Suppressor macrophage treated with lipopolysaccharide for 1 hour (primary cell): ENCODE measurements at places on chromosomes 1 and 21.

DNA sequence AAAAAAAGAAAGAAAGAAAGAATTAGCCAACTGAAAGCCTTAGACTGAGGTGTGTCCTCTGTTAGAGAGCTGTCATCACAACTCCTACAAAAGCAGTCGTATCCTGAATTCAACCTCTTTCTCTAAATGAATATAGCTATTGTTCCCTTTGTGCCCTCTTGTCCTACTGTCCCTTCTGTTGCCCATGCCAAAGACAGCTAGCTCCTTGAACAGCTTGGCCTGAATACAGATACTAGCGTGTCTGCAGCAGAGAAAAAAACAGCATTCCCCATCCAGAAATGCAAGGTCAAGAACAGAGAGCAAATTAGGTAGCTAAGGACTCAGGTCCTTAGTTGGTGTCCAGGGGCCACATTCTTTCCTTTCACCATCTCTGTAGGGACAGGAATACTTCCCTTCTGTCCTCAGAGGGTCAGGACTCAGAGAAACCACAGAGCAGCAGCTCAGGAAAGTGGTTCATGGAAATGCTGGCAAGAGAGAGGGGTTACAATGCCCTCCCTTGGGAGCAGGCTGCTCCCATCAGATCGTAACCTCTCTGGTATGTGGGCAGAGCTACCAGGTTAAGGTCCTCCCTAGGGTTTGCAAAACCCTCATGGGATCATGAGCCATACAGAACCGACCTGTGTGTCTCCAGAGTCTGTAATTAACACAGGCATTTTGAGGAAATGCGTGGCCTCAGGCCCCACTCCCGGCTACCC is 1.8 kb upstream of the ZBTB48 start:
- DNase-seq, result no peak

GRCh38 chr1:224087286-224087794 is 26.6 kb upstream of the FBXO28 start:
- DNase-seq, result no peak

DNA sequence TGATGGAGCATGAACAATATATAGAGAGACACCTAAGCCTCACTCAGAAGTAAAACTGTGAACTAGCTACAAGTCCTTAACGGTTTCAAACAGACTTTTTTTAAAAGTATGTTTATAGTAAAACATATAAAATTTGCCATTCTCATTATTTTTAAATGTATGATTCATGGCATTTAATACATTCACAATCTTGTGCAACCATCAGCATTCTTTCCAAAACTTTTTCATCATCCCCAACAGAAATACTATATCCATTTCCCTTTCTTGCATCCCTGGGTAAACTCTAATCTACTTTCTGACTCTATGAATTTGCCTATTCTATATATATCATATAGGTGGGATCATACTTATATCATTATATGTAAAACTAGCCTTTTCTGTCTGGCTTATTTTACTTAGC is 25.5 kb downstream of the EVI5 start:
- peak; percentile 27 for DNase-seq

DNA sequence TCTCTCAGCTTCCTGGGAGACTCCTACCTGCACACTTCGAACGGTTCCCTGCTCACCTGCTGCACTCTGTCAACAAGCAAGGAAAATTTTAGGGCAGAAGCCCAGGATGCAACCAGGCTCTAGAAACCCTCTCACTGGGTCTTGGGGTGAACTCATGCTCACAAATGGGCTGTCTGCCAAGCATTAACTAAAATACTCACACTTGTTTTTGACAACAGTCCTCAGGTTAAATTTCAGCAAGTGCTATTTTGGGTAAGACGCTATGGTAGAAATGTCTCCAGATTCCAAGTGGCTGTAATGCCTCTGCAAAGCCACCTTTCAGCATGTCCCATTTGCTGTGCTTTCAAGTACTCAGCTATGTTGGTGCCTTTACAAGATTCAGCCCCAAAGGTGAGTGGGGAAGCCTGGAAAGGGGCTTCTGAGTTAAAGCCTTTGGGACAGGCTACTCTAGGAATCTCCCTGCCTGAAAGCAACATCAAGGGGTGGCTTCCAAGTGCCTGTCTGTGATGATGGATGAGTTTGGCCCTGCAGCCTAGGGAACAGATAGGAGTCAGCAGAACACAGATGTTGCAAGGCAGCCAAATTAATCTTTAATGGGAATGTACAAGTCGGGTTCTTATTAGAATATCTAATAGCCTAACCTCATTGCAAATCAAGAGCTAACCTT is 211.9 kb upstream of the SPAG17 start:
- DNase-seq, result no peak

- DNase-seq, result no peak
Observed at GRCh38 chr21:28719723-28720122, 273.0 kb downstream of the LTN1 start.

- DNase-seq, result no peak
Observed at GRCh38 chr1:154935749-154936554, 567 bp downstream of the PMVK start.

DNA sequence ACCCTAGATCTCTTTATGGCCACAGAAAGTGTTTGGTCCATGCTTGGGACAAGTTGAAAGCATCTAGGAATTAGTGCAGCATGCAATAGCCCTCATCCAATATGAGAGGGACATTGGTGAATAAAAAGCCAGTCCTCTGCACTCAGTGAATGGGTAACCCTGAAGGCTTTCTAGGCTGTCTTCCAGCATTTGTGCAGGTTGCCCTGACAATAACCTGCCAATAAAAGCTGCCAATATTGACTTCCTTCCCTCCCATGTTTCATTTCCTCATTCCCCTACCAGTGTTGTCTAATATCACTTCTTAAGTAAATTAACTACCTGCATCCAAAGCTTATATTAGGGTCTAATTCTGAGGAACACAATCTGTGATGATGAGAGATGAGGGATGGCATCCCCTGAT is 563.6 kb upstream of the NEGR1 start:
- no peak for DNase-seq

DNA sequence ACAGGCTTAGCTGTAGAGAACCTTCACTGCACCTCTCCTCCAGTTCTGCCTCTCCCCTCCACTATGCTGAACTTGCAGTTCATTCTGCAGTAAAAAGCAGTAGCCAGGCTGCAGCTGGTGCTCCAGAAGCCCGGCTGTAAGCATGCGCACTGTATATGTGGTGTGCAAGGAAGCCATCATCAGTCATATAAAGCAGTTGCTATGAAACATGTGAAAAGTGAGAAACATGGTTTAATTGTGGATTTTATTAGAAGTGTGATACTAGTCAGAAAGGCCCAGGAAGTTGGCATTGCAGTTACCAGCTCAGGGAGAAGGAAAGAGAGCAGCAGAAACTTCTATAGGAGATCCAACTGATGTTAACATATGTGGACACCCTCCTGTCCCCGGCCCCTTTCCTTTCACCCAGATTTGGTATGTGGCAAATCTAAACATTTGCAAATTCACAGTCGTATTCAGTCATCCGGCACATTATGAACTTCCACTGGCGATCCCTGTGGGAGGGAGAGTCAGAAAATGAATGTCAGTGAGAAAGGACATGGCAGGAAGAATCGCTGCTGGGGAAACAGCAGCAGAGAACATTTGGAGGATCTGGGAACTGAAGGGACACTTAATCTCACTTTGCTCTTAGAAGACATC is 32.8 kb downstream of the DPT start:
- no peak for DNase-seq

DNA sequence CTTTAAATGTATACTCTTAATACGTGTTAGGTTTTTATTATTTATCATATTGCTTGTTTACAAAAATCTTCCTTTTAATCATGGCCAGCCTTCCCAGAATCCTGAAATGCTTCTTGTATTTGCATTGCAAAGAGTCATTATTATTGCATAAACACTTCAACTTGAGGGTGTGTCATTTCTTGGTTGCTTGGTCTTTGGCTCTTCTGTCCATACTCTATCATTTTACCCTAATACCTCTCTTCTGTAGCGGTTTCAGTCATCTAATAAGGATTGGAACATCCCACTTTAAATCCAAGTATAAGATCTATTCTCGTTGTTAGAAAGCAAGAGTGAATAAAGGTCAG is 200.6 kb upstream of the CACYBP start:
- peak; percentile 21 for DNase-seq

GRCh38 chr1:10530281-10530740 is 55.6 kb downstream of the PEX14 start:
- DNase-seq, result peak; percentile 79

DNA sequence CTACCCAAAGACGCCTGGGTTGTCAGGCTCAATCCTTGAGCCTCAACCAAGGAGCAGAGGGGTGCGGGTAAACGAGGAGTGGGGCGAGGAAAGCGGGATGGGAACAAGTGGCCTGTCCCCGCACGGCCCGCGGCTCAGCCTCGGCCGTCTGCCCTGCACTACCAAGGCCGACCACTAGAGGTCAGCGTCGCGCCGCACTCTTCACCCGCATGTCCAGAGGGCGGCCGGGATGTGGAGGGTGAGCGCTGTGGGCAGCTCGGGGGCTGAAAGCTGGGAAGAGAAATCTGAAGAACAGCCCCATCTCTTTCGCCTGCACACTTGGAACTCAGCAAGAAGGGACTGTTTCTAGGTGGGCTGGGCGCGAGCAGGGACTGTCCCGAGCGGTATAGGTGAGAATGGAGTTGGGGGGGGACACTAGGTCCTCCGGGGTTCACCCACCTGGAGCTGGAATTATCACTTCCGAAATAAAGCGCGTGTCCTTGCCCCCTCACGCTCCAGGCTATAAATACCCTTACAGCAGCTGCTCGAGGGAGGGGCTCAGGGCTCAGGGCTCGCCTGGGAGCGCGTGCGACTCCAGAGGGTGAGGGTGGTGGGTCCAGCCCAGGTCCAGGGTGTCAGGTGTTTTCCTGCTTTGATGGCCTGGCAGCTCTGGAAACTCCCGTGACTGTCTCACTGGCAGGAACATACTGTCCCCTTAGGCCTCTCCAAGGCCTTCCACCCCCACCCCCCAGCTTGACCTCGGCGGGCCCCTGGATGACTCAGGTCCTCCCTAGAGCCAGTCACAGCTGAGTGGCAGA is 9.8 kb downstream of the SLC30A2 start:
- peak; percentile 89 for DNase-seq

- DNase-seq, result peak; percentile 85
Observed at GRCh38 chr1:39926343-39926793, 24.7 kb upstream of the MYCL start.

DNA sequence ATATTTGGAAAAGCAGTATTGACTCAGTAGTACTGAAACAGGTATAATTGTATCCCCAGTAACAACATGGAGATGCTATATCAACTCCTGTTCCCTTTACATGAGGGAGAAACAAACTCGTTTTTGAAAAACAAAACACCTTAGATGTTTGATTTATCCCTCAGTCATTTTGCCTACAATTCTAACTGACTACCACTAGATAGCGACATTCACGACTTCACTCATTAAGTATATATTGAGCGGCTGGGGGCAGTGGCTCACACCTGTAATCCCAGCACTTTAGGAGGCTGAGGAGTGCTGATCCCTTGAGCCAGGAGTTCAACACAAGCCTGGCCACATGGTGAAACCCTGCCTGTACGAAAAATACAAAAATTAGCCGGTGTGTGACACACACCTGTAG is 83.3 kb downstream of the CYYR1 start:
- no peak for DNase-seq

GRCh38 chr1:180571832-180572636 is 13.3 kb downstream of the OVAAL start:
- peak; percentile 46 for DNase-seq

GRCh38 chr1:42033629-42034028 is 114.9 kb upstream of the HIVEP3 start:
- no peak for DNase-seq

- no peak for DNase-seq
Observed at GRCh38 chr1:185965870-185966269, 231.7 kb downstream of the HMCN1 start.

DNA sequence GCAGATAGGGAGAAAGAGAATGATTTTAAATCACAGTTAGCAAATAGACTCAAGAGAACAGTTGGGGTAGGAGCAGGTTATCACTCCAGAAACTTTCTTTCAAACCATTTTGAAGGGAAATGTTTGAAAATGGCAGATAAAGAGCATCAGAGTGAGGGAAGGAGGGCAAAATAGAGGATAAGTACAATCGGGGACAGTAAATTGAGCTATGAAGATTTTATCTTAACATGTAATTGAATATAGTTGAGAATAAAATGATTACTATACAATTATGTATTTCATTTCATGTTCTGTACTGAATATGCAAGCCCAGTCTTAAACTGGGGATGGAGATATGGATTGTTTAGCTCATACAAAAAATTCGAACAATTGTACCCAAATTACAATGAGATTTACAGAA is 54.0 kb downstream of the MAP10 start:
- no peak for DNase-seq

- DNase-seq, result no peak
Observed at GRCh38 chr1:8653878-8654277, 163.6 kb downstream of the RERE start.

- DNase-seq, result no peak
Observed at GRCh38 chr21:37561941-37562919, 195.7 kb downstream of the DYRK1A start.

- no peak for DNase-seq
Observed at GRCh38 chr21:42049578-42050430, 21.3 kb upstream of the UMODL1 start.

- DNase-seq, result no peak
Observed at GRCh38 chr1:156259805-156260204, 11.9 kb upstream of the PAQR6 start.

- DNase-seq, result no peak
Observed at GRCh38 chr1:156488566-156489165, 11.9 kb downstream of the MEF2D start.

GRCh38 chr21:18275781-18276180 is 31.1 kb downstream of the CHODL start:
- no peak for DNase-seq

DNA sequence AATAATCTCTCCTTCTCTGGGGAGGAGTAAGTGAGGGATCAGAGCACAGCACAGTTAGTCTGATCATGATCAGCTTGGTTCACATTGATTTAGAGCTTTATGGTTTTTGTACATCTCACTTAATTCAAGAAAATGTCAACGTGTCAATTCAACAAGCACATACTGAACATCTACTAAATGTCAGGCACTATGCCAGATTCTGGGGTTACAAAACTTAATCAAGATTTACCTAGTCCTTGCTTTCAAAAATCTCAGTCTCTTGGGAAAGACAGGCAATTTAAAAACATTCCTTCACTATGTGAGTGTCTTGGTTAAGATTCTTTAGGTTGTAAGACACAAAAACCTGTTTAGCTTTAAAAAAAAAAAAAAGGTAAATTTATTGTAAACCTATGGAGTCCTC is 181.4 kb downstream of the AK5 start:
- no peak for DNase-seq

GRCh38 chr1:231020816-231021215 is 19.2 kb downstream of the FAM89A start:
- no peak for DNase-seq

GRCh38 chr1:184506481-184506880 is 119.7 kb downstream of the C1orf21 start:
- DNase-seq, result peak; percentile 13

GRCh38 chr21:41837756-41838297 is 41.3 kb downstream of the PRDM15 start:
- DNase-seq, result no peak
